Mesendoderm (in vitro differentiated cells): ENCODE measurements at places on chromosomes 3 and 15.

DNA sequence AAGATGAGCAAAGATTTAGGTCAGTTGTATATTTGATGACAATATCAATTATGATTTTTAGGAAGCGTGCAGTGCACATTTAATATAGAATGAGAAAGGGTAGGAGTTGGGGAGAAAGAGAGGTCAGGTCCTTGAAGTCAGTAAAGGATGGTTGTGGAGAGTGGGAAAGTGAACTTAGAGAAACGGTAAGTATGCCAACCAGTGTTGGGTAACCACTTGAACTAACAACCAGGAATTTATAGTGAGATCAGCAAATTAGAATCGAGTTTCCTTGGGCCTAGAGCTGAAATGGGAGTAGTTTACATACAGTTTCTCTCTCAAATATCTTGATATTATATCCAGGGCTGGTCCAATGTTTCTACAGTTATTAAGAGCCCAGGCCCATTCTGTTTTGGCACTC lies 188.5 kb upstream of the RBMS3 start:
- no peak for DNase-seq

- DNase-seq = no peak
These were observed 268.0 kb downstream of the SUCLG2 start for GRCh38 chr3:67386451-67386850.

- peak; percentile 82 for DNase-seq
These were observed 178.0 kb upstream of the P2RY1 start for GRCh38 chr3:152656972-152657355.

DNA sequence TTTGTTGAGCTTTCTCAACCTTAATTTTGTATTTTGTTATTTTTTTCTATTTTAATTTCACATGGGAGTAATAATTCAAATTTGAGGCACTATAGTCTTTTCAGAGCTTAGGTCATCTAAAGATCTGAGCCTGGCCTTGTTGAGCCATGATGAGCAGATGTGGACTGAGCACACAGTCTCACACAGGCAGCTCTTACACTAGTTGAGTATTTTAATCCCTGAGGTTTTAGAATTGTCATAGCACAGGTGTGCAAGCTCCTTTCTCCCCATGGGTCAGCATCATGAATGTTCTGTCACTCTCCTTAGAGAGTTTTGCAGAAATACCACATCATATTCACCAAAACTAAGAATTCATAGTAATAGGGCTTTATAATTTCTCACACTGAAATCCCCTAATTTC lies 4.9 kb downstream of the ZBTB38 start:
- DNase-seq = no peak

DNA sequence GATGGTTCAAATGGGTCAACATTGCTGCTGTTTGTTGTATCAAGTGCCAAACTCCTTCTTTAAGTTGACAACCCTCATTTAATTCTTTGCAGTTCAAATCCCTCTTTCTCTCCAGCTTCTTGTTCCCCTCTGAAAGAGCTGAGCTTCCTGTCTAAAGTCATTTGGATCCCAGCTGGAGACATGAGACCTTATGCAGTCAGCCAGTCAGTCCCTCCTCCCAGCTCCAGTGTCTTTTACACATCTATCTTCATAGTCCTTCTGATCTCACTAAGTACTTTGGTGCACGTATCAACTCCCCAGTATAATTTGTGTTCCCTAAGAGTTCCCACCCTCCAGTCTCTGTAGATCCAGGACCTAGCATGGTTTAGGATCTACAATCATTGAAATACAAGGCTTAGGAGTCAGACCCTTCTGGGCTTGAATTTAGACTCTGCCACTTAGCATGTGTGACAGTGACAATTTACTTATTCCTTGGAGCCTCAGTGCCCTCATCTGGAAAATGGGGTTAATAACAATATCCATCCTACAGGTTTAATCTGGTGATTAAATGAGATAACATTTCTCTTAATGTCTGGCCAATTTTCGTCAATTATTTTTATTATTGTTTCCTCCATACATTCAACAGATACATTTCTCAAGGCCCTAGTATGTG lies 102.8 kb upstream of the SEMA6D start:
- peak; percentile 9 for DNase-seq

- DNase-seq = no peak
These were observed 6.0 kb upstream of the RPL39L start for GRCh38 chr3:187145149-187145895.

GRCh38 chr3:171460725-171461524 lies 720 bp upstream of the TNIK start:
- DNase-seq = peak; percentile 82

- DNase-seq = no peak
These were observed 3.2 kb upstream of the GPR171 start for GRCh38 chr3:151206201-151206600.

DNA sequence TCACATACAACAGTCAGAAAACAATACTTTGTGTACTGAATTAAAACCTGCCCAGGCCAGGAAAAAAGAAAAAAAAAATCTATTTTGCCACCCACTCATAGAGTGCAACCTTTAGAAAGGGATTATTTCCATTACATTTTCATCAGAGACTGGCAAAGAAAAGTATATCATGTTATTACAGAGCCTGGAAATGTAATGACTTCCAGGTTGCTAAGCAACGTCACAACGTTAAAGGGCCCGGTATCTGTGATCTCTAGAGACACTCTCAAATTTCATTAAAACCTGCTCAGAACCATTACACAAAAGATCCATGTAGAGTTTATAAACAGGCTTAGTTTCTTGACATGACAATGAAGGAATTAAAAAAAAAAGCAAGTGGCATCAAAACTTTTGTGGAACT lies 170.5 kb downstream of the CTNNB1 start:
- peak; percentile 36 for DNase-seq

- peak; percentile 59 for DNase-seq
These were observed 1.0 kb downstream of the PRKCD start for GRCh38 chr3:53161820-53162671.

GRCh38 chr3:97010881-97011657 lies 196.7 kb downstream of the EPHA6 start:
- no peak for DNase-seq
